Stimulated activated CD8-positive, alpha-beta memory T cell treated with anti-CD3 and anti-CD28 coated beads, Interleukin-12 subunit alpha, Interleukin-12 subunit beta, amount 100 ng/mL, for 1 hour (primary cell): ENCODE measurements at places on chromosomes 11 and 22.

DNA sequence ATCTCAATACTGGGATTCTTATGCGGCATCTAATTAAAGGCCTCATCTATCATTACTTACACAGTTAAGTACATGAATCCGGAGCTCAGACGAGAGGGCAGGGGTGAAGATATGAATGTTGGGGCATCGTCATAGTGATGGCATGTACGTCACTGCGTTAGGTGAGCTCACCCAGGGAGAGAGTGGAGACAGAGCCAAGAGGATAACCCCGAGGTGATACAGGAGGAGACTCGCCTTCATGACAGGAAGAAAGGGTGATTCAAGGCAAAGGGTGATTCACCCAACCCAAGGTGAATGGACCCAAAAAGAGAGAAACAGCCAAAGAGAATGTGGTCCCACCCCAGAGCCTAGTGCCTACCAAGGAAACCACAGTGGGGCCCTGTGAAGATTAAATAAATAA, 132.9 kb upstream of the BLID start:
- DNase-seq, result no peak

- DNase-seq, result no peak
These were observed 95.2 kb upstream of the ANO1 start for GRCh38 chr11:69982690-69983570.

DNA sequence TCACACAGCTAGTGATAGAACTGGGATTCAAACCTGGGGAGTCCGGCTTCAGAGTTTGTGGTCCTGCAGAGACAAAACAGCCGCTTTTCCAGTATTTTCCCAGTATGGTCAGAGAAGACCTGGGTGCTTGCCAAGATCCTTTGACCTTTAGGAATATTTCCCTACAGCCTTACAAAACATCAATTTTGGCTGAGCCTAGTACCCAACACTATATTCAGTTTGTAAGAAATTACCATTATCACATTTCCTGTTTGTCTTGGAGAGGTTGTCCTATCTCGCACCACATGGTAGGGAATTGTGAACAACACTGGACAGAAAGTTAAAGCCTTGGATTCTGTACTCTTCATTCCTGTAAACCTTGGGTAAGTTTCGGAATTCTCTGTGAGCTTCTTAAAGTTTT, 10.7 kb upstream of the NEU3 start:
- DNase-seq, result no peak

DNA sequence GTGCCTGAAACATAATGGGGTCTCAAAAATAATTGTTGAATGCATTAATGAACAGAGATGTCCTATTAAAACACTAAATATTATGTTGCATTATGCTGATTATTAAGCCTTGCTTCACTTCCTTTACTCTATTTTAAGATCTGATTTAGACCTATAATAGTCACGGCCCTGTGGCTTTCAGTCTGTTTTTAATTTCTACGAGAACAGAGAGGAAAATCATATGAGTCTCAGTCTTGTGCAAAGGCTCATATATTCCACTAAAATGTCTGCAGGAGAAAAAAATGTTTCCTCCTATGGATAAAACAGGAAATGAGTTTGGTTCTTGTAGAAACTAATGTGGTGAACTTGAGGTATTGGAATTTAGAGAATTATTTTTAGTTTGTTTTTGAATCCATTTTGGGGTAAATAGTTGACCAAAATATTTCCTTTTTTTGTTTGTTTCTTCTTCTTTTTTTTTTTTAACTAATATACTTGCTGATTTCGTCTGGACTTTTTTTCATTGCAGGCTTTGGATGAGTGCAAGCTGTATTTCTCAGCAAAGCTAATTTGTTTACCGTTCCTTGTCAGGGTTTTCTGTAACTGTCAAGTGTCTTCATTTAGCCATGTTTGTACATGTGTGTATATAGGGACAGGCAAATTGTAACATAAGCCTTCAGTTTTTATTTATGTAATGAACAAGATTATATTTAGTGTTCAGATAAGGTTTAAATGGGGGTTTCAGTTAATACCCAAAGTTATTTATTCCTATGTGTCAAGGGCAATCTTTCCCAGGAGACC, 139.1 kb upstream of the DDI1 start:
- no peak for DNase-seq

DNA sequence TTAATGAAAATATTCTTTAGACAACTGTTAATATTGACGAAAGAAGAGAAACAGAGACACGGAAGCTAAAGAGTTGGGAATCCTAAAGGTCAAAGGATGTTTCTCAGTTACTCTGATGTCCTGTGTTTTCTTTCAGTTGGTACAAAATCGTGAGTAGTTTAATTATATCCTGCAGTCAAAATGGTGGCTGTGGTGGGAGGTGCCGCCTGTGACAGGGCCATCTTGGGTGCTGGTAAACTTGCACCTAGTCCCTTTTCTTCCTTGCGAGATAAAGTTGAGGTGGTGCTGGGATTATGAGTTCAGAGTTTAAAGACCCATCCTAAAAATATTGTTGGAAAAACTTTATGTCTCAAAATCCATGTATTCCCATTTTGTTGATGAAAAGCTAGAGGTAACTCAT, 2.2 kb downstream of the CECR2 start:
- DNase-seq, result no peak
